ENCODE measurements at places on chromosomes 4 and X. TPM values are rescaled to one million over a fixed set of nuclear protein-coding genes. Genes with fewer than 3 reads are reported as not detected.
A peak's percentile ranks its signal among the peaks of the same experiment; 100 is the strongest.

WDFY3 gene
- total RNA-seq: 27.0 TPM

RHOXF2B gene
- total RNA-seq: 0.10 TPM

SOWAHD gene
- 0.45 TPM for total RNA-seq

NKX1-1 gene
- not detected for total RNA-seq

SSX2 gene
- total RNA-seq: not detected

SRPX2 gene
- total RNA-seq: 3.6 TPM

SRPK3 gene
- total RNA-seq: not detected

SSX4 gene
- total RNA-seq: not detected

SOX3 gene
- total RNA-seq: not detected

DNA sequence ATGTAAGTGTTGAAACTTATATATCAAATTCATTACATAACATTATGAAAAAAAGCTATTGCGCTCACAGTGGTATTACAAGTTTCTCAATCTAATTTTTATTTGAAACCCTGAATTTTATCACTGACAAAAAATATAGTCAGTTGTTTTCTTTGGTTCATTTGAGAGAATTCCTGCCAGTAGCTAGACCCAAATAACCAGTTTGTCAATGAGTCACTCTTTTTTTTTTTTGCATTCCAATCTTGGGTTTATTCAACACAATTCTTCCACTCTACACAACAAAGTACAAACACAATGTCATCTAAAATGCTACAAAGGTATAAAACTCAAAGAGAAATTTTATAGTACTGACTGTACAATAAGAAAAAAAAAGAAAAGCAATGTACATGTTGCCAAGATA is 13.1 kb downstream of the HPF1 start:
- DNase-seq: no peak

GRCh38 chrX:46814966-46815365 is 21.9 kb upstream of the RP2 start:
- no peak for DNase-seq

DNA sequence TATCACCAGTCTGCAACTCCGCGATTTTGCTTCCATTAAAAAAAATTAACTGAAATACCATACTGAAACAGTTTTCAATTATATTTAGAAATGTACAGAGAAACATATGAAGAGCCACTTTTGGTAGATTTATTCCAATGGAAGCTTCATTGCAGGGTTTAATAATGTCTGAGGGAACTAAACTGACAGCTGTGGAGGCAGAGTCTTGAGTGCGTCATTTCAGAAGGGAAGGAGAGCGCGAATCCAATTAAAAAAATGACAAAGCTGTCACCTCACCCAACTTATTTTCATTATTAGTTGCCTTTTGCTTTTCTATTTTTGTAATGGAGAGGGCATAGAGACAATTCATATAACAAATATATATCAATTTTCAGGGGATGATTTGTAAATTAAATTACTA is 104.0 kb downstream of the UNC5C start:
- no peak for DNase-seq

DNA sequence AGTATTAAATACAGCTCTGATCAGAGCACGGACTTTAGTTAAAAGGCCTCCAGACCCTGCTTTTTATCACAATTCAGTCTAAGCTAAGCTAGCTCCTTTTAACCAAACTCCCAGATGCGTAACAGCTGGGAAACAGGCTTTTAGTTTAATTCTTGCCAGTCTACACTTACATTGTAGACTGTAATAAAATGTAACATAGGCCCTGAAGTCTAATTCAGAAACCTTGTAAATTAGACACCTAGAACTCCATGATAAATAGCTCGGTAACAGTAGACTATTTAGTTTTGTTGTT is 20.1 kb downstream of the FBXO8 start:
- no peak for DNase-seq

GRCh38 chrX:1450361-1451161 is 2.1 kb downstream of the ASMTL start:
- DNase-seq: peak; percentile 42

DNA sequence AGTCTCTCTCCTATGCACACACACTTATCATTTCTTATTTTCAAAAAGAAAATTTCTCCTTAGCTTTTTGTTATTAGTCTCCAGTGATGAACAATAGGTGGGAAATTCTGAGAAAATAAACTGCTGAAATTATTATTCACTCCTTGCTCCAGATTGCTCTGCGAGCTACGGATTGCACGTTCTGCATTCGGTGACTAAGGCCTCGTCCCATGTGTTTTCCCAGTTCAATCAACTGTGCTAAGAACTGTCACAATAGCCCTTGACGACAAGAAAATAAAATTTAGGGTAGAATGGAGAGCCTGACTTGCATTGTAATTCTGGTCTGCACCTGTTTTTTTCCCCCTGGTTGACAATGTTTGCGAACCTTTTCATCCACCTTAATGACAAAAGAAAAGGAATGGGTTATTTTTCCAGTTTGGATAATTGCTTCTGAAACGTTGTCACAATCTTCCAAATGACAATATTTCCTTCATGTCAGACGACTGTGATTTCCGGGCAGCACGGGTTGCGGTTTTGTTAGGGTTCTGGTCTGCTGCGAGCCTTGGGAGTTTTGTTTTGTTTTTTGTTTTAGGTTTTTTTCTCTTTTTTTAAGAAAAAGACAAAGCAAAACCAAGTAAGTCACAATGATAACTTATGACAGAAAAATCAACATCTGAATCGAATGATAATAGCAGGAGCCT is 124.5 kb upstream of the NOCT start:
- no peak for DNase-seq

- no peak for DNase-seq
Observed at GRCh38 chrX:147174591-147174990, 360.0 kb upstream of the CXorf51A start.

DNA sequence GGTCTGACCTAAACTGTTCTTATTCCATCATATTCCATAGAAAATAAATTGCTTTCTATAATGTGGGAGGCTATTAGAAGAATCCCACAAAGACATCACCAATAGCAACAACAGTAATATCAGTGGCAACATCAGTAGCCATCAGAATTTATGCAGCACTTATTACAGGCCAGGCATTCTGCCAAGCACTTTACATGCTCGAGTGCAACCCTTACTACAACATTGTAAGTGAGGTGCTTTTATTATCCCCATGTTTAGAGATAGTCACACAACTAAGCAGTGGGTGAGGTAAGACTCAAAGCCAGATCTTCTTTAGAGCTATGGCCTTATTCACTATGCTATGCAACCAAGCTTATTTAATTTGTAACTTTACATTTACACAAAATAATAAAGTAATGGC is 317.1 kb upstream of the BMP3 start:
- DNase-seq: no peak

DNA sequence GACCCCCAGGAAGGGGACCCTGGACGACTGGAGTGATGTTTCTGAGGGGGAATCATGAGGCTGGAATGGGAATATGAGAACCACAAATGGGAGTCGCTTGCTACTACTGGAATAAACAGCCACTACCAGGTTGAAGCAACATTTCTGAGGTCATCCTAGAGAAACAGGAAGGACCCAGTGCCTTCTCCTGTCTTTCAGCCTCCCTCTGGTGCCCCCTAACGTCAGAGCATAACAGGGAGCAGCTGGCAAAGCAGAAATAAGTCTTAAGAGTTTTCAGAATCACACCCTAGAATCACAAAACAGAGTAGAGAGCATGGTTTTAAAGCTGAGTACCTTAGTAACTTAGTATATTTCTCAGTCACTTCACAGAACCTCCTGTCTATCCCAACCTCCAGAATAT is 347.8 kb upstream of the PITX2 start:
- DNase-seq: peak; percentile 43

- DNase-seq: no peak
Observed at GRCh38 chr4:62644372-62644771, 1444.2 kb downstream of the ADGRL3 start.

All from left lobe of liver (tissue), 2 donors.